Neural crest cell (in vitro differentiated cells): ENCODE measurements at places on chromosomes 3 and 15.

DNA sequence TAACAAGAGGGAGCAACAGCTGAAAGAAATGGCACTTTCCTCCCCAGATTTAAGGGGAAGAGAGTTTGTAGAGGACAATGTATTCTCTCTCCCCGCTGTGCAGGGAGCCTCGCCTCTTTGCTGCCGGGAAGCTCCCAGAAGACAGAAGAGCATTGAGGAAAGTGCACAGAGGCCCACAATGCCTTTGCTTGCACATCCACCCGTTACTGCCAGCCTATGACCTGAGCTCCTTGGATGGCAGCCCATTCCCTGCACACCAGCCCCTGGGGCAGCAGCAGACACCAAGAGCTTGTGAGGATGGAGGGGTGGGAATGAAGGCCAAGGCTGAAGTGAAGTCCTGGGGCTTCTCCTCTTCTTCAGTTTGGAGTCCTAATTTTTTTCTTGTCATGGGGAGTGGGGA, 67.0 kb downstream of the CLDN11 start:
- no peak for DNase-seq

DNA sequence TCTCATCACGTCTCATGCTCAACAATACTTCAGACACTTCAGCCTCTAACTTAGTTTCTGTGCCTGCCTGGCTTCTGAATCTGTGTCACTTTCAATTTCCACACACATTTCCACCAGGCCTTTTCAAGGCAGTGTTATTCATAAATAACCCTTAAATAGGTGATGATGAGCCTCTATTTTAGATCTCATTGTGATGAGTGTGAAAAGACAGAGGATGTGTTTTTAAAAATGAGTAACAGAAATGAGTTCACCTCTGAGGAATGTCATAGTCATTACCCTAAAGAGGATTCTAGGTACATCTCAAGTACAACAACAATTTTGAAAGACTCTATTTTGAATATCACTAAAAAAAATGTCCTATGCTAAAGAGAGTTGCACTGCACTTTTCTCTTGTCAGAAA, 64.6 kb downstream of the STAC start:
- DNase-seq: no peak

GRCh38 chr3:157572559-157573270, 69.5 kb upstream of the VEPH1 start:
- DNase-seq: peak; percentile 49

DNA sequence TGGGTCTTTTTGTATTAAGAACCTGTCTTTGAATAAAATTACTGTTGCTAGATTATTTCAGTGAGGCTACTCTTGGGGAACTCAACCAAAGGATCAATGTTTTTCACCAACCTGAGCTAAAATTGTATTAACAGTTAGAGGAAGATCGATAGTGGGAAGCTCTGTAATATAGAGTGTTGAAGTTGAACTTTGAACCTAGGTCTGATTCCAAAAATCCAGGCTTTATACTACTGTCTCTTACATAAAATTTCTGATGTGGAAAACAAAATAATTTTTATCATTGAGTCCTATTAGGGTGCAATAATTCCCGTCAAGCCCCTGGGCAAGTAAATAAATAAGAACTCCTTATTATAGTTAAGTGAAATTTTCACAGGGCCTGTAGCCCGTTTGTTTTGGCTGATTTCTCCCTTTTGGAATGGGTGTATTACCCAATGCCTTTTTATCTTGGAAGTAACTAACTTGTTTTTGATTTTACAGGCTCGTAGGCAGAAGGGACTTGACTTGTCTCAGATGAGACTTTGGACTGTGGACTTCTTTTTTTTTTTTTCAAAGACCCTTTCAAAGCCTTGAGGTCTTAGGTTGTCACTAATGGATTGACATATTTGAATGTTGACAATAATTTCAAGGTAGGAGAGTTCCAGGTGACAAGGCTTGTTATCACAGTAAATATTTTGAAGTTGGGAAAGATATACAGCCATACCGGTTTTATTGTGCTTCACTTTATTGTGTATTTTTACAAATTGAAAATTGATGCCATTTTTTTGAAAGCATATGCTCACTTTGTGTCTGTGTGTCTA, 276.1 kb downstream of the NFKBIZ start:
- DNase-seq: no peak

DNA sequence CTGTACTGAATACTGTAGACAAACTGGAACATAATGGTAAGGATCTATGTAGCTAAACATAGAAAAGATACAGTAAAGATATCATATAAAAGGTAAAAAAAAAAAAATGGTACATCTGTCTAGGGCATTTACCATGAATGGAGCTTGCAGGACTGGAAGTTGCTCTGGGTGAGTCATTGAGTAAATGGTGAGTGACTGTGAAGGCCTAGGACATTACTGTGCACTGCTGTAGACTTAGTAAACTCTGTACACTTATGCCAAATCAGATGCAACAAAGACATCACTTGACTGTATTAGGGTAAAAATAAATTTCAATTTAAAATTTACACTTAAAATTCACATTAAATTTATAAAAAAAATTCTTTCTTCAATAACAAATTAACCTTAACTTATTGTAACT, 281.3 kb upstream of the LMCD1 start:
- DNase-seq: no peak

DNA sequence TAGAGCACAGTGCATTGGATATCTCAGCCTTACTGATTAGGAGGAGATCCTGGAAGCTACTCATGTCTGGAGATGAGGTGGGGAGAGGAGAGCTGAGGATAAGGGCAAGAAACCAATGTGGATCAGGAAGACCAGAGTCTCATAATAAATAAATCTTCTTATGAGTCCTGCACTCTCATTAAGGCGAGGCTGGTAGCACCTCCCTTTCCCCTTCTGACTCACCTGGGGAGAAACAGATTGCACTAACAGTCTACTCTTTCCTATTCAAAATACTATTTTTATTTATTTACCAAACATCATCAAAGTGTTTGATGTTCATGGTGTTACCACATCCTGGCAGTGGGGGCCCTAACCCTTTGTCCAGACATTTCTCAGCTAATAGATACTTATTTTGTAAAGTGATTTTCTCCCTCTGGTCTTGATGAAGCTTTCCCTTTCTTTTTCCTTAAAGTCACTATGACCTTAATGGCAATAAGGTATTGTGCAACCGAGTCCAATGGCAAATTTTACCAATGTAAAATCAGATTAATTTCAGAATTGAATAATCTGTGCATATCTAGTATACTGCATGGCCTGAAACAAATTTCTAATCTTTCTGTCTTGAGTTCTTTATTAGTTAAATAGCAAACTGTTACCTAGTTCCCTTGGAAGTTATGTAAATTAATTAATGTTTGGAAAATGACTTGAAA, 81.1 kb downstream of the IQCH start:
- no peak for DNase-seq

DNA sequence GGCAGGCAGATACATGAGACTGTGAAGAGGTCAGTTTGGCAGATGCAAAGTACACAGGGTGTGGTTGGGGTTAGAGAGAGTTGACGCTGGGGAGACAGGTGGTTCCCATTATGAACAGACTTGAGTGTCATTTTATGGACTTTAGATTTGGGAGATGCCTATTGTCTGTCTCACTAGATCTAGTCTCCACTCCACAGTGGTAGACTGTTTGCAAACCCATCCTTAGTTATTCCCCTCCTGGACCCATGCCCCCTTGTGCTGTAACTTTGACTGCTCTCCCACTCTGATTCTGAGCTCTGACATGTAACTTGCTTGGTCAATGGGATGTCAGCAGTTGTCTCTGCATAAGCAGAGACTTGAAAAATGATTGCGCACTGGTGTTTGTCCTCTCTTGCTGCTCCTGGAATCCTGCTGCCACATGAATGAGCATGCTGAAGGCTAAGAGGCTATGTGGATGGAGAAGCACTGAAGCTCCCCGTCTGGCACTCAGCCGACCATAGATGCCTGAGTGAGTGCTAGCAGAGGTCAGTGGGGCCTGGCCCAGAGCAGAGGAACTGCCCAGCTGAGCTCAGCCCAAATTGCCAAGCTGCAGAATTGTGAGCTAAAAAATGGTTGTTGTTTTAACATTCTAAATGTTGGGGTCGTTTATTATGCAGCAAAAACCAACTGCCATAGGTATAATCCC, 88.2 kb downstream of the FAM43A start:
- no peak for DNase-seq

DNA sequence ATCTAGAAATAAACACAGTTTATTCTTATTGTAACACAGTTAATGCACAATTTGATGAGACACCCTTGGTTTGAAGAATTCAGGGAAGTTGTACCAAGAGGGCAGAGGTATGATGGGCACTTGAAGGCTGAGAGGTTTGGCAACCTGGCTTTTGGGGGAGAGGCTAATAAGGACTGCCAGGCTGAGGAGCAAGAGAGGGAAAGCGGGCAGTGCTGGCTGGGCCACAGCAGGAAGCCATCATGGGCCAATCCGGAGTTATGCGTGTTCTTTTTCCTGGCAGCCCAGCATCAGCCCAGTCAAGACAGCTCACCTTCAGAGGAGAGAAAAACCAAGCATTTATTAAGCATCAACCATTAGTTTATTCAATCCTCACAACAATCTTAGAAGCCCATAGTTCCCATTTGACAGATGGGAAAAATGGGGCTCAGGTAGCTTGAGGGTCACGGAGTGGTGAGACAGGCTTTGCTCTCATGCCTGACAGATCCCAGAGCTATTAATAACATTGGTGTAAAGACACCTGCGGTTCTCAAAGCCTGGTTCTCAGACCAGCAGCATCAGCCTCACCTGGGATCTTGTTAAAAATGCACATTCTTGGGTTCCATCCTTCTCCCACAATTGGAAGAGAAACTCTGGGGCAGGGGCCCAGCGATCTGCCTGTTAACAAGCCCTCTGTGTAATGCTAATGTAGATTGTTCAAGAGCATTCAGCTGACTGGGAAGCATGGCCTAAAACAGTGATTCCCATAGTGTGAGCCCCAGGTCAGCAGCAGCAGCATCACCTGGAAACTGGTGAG, 183.7 kb downstream of the NTRK3 start:
- no peak for DNase-seq

DNA sequence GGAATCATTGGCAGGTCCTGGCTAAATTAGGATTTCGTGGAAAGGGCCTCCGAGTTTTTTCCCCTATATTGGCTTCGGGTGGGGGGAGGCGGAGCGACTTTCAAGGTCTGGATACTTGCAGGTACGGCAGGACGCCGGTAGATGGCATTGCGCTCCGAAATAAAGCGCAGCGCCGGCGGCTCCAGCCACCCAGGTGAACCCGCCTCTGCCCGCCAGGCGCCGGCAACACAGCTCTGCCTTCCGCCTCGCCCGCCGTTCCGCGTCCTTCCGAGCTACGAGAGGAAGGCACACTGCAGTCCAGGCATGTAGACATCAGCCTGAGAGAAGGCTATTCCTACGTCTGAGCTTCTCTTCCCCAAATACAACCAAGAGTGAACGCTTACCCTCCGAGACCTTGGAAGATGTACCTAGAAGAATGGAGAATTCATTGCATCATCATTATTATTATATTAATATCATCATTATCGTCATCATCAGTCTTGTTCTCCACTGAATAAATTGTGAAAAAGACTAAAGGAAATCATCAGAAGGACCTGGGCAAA, 514.1 kb downstream of the MECOM start:
- peak; percentile 77 for DNase-seq

- DNase-seq: no peak
Observed at GRCh38 chr15:99734575-99734974, 1.3 kb upstream of the LYSMD4 start.

- no peak for DNase-seq
Observed at GRCh38 chr3:50563867-50564266, 3.7 kb downstream of the C3orf18 start.
